ENCODE measurements at places on chromosomes 6 and 20.

DNA sequence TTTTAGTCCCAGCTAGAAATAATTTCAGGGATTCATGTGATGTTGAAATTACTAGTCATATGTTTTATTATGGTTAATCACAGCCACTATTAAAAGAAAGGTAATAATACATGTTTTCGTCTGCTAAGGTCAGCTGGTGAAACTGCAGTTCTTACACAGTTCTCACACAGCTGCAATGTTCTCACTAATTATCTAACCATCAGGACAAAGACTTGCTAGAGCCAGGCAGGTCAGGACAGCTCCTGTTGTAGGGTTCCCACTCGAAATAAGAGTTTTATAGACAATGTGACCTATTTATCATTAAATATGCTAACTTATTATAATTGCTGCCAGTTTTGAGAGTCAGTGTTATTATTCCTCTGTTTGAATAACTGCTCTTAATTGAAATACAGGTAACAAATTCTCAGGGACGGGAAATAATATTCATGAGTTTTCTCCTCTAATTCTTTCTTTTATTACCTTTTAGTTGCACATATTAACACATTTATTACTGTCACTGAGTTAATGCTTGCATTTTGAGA is 97.9 kb downstream of the GJA1 start:
- no peak for DNase-seq

- no peak for DNase-seq
These were observed 19.9 kb upstream of the CRIP3 start for GRCh38 chr6:43328528-43328927.

DNA sequence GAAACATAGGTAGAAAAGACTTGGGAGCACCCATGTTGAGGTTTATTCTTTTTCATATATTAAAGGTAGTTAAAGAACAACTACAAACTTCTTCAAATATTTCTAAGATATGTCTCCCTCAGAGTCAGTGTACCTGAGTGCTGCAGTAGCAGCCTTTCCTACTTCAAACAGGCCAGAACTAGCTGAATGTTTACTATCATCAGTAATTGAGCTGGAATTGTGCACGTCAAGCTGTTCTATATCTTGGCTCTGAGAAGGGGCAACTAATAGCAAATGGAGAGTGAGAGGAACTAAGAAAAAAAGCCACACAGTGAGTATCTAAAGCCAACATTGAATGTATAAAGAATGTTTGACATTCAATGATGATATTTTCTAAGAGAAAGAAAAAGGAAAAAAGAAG is 21.7 kb downstream of the MTCL3 start:
- no peak for DNase-seq

- DNase-seq: no peak
These were observed 723 bp downstream of the MANEA start for GRCh38 chr6:95578106-95578410.

GRCh38 chr6:84166395-84166794 is 61.0 kb downstream of the CEP162 start:
- DNase-seq: no peak

- DNase-seq: no peak
These were observed 23.2 kb downstream of the DLL1 start for GRCh38 chr6:170267688-170268087.

DNA sequence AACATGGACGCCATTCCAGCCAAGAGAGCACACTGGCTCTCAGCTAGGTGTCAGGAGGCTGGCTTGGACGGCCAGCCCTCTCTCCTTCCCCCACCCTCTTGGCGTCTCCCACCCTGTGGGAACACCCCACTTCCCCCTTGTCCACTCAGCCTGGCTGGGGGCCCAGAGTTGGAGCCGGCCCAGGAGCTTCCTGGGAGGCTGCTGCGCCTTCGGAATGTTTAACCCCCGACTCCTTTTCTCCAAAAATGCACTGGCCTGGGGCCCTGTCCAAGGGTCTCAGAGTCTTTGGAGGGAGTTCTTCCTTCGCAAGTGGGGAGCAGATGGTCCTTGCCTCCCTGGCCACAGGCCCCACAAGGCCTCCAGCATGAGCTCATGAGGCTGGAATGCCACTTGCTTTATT is 4.1 kb downstream of the ADAM33 start:
- DNase-seq: no peak

- no peak for DNase-seq
These were observed 63.5 kb downstream of the THBS2 start for GRCh38 chr6:169190144-169190584.

GRCh38 chr20:41161886-41162285 is 24.5 kb downstream of the PLCG1 start:
- DNase-seq: no peak

DNA sequence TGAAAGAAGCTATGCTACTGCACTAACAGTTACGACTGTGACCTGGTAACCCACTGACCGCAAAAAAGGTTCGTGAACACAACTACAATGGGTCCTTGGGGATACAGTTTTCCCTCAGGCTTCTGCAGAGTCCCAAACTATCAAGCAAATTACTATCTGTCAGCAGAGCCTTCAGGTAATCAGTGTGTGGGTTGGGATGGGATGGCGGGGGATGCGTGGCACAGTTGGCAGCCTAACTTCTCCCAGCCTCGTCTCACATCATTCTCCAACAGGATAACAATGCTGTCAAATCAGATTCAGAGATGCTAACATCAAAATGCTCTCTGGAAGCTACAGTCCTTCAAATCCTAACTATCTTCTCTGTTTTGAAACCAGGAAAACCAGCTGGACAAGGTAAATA is 102.3 kb downstream of the EPM2A start:
- DNase-seq: no peak

DNA sequence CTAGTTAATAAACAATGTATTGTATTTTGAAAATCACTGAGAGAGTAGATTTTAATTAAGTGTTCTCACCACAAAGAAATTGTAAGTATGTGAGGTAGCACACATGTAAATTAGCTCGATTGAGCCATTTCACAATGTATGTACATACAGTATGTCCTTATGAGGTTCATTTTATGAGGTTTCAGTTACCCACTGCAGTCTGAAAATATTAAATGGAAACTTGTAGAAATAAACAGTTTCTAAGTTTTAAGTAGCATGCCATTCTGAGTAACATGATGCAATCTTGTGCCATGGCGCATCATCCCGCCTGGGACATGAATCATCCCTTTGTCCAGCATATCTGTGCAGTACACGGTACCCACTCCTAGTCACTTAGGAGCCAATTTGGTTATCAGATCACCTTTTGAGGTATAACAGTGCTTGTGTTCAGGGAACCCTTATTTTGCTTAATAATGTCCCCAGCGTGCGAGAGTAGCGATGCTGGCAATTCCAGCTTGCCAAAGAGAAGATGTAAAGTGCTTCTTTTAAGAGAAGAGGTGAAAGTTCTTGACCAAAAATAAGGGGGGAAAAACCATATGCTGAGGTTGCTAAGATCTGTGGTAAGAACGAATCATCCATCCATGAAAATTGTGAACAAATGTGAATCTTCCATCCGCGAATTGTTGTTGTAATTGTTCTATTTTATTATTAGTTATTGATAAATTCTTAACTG is 64.7 kb downstream of the KCNS1 start:
- DNase-seq: no peak

- no peak for DNase-seq
These were observed at the start of gene C2 for GRCh38 chr6:31927242-31927862. Gene C2 (plus strand): TSS chr6:31927717. CDS start chr6:31927753, 36 bp downstream.

- DNase-seq: no peak
These were observed 331.3 kb upstream of the DEFB112 start for GRCh38 chr6:50381099-50381415.

DNA sequence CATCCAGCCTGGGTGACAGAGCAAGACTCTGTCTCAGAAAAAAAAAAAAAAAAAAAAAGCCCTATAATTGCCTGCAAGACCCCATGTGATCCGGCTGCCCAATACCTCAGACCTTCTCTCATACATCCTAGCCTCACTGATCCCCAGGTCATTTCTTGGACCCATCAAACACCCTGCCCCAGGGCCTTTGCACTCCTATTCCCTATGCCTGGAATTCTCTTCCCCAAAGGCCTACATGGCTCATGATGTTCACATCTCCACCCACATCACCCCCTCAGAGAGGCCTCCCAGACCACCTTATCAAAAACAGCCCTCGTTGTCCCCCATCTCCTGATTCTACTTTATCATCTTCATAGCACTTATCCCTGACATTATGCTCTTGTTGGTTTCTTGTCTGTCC is 8.9 kb downstream of the PACSIN1 start:
- no peak for DNase-seq

DNA sequence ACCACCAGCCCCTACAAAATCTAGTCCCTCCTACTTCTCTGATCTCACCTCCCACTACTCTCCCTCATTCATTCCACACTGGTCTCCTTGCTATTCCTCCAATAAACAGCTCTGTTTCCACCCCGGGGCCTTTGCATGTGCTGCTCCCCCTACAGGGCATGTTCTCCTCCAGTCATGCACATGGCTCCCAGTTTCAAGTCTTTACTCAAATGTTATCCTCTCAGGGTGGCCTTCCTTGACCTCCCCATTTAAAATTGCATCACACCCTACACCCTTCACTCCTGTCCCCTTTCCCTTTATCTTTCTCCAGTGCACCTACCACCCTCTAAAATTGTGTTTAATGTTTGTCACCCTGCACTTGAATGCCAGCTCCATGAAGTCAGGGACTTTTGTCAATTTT is 174.5 kb downstream of the MRPL14 start:
- DNase-seq: no peak

DNA sequence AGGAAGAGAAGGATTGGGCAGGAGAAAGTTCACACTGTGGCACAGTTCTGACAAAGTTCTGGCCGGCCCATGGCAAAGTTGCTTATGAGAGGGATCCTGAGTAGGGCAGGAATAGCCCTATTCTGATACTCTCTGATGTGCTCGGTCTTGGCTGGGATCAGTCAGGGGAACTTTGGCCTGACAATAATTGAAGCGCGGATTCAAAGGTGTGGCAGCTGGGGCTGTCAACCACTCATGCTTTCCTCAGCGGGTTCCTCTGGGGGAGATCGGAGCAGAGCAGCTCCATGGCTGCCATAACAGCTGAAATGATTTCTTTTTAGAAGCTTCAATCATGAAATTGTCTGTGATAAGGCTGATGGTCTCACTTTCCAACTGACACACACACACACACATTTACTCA is 714.1 kb downstream of the DHX35 start:
- no peak for DNase-seq

DNA sequence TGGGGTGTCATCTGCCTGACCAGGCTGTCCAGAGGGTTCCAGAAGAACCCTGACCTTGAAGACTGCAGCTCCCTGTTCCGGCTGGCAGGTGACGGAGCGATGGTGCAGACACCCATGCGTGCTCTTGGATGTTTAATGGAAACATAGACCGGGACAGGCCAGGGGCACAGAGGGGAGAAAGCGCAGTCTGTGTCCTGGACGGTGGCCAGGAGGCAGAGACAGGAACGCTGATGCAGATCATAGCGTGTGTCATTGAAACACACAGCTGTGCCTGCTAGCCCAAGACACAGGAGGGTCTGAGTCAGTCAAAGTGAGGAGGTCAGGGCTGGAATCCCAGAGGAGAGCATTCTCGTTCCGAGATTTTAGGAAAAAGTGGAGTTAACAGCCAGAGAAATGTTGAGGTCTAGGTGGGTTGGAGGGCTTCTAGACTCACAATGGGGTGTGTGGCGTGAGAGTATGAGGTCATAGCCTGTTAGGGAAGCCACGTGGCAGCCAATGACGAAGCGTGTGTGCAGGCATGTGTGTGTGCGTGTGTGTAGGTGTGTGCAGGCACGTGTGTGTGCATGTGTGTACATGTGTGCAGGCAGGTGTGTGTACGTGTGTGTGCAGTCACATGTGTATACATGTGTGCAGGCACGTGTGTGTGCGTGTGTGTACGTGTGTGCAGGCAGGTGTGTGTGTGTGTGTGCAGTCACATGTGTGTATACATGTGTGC is 167.0 kb downstream of the ERMARD start:
- no peak for DNase-seq
